Right renal pelvis (tissue), 4 donors: ENCODE measurements at places on chromosomes 4 and X.
A peak's percentile ranks its signal among the peaks of the same experiment; 100 is the strongest.

GRCh38 chrX:39456894-39457604, 640.7 kb downstream of the BCOR start:
- no peak for DNase-seq

- no peak for DNase-seq
Observed at GRCh38 chrX:136867096-136867491, 13.4 kb downstream of the RBMX start.

DNA sequence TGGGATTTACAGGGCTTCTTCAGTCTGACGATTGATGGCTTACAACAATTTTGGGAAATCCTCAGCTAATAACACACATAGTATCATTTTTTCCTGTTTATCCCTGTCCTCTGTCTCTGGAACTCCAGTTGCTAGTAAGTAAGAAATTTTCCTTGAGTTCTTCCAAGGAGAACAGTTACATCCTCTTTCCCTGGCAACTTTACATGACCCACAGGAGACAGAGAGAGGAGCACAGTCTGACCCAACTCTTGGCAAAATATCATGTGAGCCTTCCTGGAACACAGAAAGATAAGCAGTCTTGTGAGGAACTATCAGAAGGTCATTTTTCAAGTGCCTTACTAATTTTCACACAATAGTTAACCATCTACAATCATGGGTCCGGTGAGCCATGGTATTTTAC, 578.7 kb upstream of the PABPC4L start:
- peak; percentile 12 for DNase-seq

- DNase-seq = no peak
Observed at GRCh38 chr4:53557669-53558064, 33.6 kb downstream of the LNX1 start.

- no peak for DNase-seq
Observed at GRCh38 chrX:9604908-9605306, 140.0 kb downstream of the TBL1X start.

- DNase-seq = no peak
Observed at GRCh38 chrX:112247714-112248113, 165.1 kb upstream of the TRPC5 start.

- no peak for DNase-seq
Observed at GRCh38 chr4:92189146-92189545, 114.6 kb upstream of the GRID2 start.

GRCh38 chr4:98584265-98584664, 74.1 kb downstream of the TSPAN5 start:
- no peak for DNase-seq

GRCh38 chrX:19912-20571, 261.1 kb upstream of the PLCXD1 start:
- no peak for DNase-seq

GRCh38 chr4:61003301-61003700, 196.8 kb upstream of the ADGRL3 start:
- DNase-seq = no peak

GRCh38 chr4:8402181-8402597, 38.3 kb downstream of the ACOX3 start:
- no peak for DNase-seq

DNA sequence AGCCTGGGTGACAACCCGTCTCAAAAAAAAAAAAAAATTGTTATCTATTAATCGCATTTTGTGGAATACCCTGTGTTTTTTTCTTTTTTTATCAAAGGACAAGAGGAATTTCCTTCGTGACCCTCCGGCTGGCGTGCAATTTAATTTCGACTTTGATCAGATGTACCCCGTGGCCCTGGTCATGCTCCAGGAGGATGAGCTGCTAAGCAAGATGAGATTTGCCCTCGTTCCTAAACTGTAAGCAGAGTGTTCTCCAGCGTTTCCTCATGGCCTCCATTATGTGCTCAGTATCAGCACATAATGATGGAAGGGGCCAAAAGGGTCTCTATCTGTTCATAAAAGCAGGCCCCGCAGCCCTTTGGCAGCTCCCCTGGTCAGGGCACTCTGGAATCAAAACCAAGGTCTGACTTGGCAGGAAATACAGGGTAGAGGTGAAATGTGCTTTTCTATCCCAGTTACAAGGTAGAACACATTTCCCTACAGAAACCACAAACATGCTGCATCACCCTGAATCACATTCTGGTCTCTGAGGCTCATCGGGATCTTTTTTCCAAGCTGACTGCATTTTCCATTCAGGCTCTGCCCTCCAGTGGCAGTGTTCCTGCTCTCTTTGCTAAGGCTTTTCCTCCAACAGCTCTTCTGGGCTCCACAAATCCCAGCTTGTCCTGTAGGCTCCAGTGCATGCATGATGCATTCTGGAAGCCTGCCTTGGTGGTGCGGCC, 24.4 kb downstream of the SYAP1 start:
- no peak for DNase-seq

DNA sequence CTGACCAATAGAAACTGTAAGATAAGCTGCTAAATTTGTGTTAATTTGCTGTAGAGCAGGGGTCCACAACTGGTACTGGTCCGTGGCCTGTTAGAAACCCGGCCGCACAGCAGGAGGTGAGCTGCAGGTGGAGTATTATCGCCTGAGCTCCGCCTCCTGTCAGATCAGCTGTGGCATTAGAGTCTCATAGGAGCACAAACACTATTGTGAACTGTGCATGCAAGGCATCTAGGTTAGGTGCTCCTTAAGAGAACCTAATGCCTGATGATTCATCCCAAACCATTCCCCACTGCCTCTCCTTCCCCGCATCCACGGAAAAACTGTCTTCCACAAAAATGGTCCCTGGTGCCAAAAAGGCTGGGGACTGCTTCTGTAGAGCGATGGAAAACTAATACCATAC, 19.7 kb downstream of the FBXW7 start:
- no peak for DNase-seq

DNA sequence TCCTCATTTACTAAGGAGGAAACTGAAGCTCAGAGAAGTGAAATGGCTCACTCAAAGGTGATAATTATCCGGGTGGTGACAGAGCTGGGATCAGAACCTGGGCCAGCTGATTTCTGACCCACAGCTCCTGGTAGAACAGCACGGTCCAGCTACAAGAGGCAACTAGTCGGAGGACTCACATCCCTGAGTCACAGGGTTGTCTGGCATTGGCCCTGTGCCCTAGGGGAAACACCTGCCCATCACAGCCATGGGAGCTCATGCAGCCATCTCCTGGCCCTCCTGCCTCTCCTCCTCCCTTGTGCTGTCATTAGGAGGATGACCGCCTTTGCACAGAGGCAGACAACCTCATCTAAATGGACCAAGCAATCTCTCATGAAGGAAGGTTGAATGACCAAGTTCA, 115.2 kb upstream of the TSPAN5 start:
- no peak for DNase-seq

DNA sequence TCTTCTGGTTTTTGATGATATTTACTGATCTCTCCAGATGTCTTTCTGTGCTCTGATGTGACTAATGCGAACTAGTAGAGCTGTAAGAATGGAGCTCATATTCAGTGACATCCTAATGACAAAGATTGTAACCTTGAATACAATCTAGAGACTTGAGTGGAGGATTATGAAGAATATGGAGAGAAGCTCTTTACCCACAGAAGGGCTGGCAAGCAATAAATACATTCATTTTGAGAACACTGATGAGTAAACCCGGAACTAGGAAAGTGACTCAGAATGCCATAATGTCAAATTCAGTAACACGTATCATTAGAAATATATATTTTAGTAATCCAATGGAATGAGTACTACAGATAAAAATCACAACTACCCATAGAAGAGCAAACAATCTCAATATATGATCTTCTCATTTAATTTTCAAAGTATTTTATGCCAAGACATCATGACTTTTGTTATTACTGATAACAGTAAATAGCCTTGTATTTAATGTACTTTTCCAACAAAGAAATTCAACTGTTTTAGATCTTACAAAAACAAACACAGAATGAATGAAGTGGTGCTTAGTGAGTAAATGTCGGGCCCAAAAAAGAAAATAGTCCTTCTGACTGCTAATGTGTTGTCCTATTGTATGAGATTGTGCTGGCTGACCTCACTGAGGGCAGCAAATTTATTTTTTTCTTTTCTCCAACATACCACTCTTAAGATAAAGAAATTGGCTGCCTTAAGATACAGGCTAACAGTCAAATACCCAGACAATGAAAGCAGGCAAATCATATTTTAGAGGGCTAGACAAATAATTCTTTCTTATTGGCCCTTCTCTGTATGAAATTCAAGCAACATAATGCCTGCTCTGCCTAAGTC, 49.2 kb upstream of the HDAC8 start:
- no peak for DNase-seq

DNA sequence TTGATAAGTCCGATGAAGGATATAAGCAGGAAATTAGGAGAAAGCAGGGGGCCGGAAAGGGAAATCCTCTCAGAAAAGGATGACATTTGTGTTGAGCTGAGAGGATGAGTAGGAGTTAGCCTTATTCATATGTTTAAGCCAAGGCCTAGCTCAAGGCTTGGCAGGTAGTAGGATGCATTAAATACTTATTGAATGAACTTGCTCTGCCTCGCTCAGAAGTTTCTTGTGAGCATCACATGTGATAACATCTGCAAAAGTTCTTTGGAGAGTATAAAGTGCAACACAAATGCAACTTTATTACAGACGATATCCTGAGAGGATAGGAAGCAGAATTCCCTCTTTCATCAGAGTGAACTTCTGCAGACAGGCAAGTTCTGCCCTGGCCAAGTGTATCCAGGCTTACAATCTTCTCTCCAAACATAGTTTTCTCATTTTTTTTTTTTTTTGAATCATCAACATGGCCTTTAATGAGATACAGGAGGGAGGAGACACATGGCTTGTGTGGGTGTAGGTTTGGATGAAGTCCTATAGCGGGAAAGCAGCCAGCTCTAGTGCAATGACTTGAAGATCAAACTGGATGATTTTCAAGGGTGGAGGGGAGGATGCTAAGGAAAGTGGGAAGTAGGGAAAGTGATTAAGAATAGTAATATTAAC, 48.1 kb downstream of the LUZP4 start:
- no peak for DNase-seq

DNA sequence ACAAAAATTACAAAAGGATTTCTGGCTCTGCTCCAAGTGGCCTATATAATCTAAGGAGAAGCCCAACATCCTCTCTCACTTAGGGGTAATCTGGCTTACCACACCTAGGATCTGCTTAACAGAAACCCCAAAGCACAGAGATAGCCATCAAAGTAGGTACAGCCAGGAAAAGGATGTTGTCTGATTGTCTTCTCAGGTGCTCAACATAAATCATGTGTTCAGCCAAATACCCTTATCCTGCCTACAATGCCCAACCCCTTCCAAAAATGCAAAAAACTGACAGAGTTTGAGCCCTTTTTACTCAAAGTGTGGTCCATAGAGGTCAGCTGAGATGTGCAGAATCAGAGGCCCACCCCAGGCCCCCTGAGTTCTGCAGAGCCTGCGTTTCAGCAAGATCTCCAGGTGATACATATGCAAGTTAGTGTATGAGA, 53.9 kb downstream of the PPM1K start:
- DNase-seq = no peak

DNA sequence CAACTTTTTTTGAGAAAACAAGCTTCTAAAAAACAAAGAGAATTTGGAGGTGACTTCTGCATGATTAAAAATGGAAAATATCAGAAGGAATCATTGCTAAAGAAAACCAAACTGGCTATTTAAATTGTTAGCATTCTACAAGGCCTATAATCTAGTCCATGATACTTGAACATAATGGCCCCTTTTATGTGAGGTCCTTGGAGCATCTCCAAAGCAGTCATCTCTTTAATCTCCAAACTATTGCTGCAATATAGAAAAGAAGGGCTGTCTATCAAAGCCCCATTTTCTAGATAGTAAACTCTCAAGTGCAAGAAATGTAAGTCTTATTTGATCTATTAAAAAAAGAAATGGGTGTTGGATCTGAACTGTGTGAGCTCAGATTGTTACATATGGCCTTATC, 615.1 kb downstream of the CENPC start:
- DNase-seq = no peak

- no peak for DNase-seq
Observed at GRCh38 chr4:106149026-106149425, 167.0 kb downstream of the TBCK start.
